ENCODE measurements at places on chromosomes 4 and X. TPM values are rescaled to one million over a fixed set of nuclear protein-coding genes. Genes with fewer than 3 reads are reported as not detected.

GRCh38 chr4:168021666-168022065 is 70.7 kb upstream of the ANXA10 start:
- no peaks in the 10 kb centered on the region for H3K27me3 ChIP-seq
- no peak overlapping the region for H3K27ac ChIP-seq
- no peak for DNase-seq
- H3K4me3 ChIP-seq, result no peak overlapping the region
- peaks cover 9% of the 10 kb centered on the region for H3K36me3 ChIP-seq

DNA sequence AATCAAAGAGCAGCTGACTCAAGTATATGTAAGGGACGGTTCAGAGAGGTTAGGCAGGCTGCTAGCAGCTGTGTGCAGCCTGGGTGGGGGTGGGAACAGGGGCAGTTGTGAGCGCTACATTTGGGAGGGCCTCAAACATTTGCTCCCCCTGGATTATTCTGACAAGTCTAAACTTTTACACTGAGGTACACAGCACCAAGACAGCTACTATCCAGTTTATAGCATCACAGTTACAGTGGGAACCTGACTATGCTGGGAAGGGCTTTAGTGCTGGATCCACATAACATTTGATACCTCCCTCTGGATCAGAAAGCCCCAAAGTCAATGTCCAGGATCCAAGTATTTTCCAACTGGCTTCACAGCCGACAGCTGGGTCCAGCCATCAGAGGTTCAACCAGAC is 55.8 kb upstream of the GIMD1 start:
- H3K36me3 ChIP-seq, result no peaks in the 10 kb centered on the region
- no peak overlapping the region for H3K4me3 ChIP-seq
- no peak overlapping the region for H3K27ac ChIP-seq
- H3K27me3 ChIP-seq, result no peaks in the 10 kb centered on the region
- no peaks in the 10 kb centered on the region for H3K4me1 ChIP-seq

- no peak overlapping the region for H3K4me3 ChIP-seq
- H3K27ac ChIP-seq, result no peak overlapping the region
- H3K27me3 ChIP-seq, result peaks cover 24% of the 10 kb centered on the region
- no peak for DNase-seq
- H3K4me1 ChIP-seq, result no peaks in the 10 kb centered on the region
- no peaks in the 10 kb centered on the region for H3K36me3 ChIP-seq
These were observed 41.8 kb downstream of the NPY5R start for GRCh38 chr4:163385466-163385865.

DNA sequence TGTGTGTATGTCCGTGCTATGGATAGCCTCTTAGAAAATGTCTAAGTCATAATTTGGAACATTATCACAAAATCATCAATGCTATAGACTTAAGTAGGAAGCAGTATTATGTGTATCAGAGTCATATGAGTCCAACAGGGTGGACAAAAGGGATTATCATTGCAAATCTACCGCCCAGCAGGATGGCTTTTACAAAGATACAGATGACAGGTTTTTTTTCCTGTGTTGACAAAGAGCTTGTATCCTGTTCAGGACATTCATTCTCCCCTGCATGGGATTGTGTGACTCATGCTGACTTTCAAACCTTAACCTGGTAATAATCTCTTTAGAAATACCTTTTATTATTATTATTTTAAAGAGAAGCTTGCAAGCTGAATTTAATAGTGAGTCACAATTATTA is 310.3 kb upstream of the GNPDA2 start:
- no peak overlapping the region for H3K27ac ChIP-seq
- H3K36me3 ChIP-seq, result no peaks in the 10 kb centered on the region
- no peaks in the 10 kb centered on the region for H3K4me1 ChIP-seq
- no peaks in the 10 kb centered on the region for H3K27me3 ChIP-seq
- no peak overlapping the region for H3K4me3 ChIP-seq

The MMRN1 gene
- polyA plus RNA-seq, result not detected

DNA sequence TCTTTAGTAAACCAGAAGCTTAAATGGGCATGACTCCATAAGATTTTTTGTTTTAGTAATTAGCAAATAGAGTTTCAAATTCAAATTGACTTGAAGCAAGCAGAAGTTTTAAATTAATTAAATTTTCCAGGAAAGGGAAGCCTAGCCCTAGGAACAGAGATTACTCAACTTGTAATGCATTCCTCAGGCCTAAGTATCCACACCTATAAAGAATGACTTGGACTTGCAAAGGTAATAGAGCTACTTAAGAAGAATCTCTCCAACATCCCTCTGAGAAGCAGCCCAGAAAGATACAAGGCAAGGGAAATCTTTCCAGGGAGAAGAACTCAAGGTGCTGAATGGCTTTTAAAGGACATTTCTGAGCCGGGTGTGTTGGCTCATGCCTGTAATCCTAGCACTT is 16.9 kb upstream of the TMPRSS11E start:
- DNase-seq, result no peak
- H3K4me1 ChIP-seq, result no peaks in the 10 kb centered on the region
- H3K27me3 ChIP-seq, result no peaks in the 10 kb centered on the region
- no peak overlapping the region for H3K27ac ChIP-seq
- H3K4me3 ChIP-seq, result no peak overlapping the region
- peaks cover 5% of the 10 kb centered on the region for H3K36me3 ChIP-seq

- DNase-seq, result no peak
- H3K27me3 ChIP-seq, result peaks cover 11% of the 10 kb centered on the region
- no peaks in the 10 kb centered on the region for H3K36me3 ChIP-seq
- no peak overlapping the region for H3K4me3 ChIP-seq
- no peaks in the 10 kb centered on the region for H3K4me1 ChIP-seq
These were observed 38.9 kb downstream of the PAGE2 start for GRCh38 chrX:55127692-55128091.

The FAM9B gene
- polyA plus RNA-seq, result not detected

DNA sequence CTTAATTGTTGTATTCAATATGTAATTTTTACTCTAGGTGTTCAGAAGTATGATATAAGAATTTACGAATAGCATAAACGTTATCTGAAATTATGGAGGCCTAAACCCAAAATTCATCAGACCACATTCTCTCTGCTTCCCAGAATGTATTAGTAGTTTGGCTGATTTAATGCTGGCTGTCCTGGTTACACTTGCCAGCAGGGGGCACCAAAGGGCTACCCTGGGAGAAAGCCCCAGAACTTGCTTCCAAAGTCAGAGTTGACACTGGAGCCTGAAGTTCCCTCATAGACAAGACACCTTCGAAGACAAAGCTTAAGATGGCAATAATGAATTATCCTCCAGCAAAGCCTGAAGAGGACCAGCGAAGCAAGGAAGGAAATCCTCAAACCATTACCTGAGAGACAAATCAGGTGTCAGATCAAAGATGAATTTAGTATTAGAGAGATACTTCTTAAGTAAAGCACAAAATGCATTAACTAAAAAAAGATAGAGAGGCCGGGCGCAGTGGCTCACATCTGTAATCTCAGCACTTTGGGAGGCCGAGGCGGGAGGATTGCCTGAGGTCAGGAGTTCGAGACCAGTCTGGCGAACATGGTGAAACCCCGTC is 11.3 kb upstream of the ANOS1 start:
- H3K4me1 ChIP-seq, result no peaks in the 10 kb centered on the region
- no peaks in the 10 kb centered on the region for H3K36me3 ChIP-seq
- DNase-seq, result peak; percentile 39
- H3K4me3 ChIP-seq, result no peak overlapping the region

DNA sequence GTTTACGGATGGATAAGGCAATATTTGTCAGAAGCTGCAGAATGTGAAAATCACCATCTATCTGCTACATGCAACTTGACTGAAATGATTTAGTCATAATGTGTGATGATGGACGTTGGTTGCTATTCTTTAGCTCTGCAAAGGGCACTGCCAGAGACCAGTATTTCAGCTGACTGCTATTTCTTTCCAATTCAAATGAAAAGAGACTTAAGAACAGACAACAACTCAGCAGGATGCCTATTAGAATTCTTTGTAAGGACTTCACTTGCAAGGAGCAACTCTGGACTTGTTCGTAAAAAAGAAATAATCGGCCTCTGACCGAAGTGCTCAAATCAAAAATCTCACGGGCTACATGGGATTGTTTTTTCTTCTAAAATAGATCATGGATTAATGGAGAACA is 262.7 kb downstream of the DHX15 start:
- no peaks in the 10 kb centered on the region for H3K36me3 ChIP-seq
- DNase-seq, result no peak
- H3K27me3 ChIP-seq, result no peaks in the 10 kb centered on the region
- no peak overlapping the region for H3K27ac ChIP-seq
- no peak overlapping the region for H3K4me3 ChIP-seq

DNA sequence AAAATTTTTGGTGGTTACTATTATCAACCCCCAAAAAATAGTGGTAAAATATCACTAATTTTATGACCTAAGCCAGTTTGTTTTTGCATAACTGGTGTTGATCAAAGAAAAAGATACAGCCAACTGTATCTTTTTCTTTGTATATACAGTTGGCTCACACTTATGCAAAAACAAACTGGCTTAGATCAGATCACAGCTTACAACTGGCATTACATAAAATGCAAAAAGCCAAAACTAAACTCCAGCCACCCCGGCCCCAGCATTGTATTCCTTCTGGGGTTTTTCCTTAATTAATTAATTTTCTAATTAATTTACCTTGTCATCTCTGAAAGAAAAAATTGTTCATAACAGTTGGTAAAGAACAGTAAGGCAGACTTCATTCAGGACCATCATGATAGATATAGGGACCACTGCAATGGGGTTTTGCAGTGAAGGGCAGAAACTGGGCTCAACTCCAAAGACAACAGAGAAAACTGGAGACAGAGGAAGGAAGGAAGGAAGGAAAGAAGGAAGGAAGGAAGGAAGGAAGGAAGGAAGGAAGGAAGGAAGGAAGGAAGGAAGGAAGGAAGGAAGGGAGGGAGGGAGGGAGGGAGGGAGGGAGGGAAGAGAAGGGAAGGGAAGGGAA is 202.1 kb downstream of the HNRNPD start:
- H3K27me3 ChIP-seq, result peaks cover 19% of the 10 kb centered on the region
- no peaks in the 10 kb centered on the region for H3K36me3 ChIP-seq
- H3K27ac ChIP-seq, result peak overlapping the region; percentile 97
- H3K4me1 ChIP-seq, result no peaks in the 10 kb centered on the region

GRCh38 chr4:15881820-15882219 is 56.7 kb downstream of the FGFBP1 start:
- H3K27me3 ChIP-seq, result no peaks in the 10 kb centered on the region
- DNase-seq, result no peak
- H3K27ac ChIP-seq, result no peak overlapping the region
- H3K36me3 ChIP-seq, result no peaks in the 10 kb centered on the region
- H3K4me3 ChIP-seq, result no peak overlapping the region
- H3K4me1 ChIP-seq, result no peaks in the 10 kb centered on the region

DNA sequence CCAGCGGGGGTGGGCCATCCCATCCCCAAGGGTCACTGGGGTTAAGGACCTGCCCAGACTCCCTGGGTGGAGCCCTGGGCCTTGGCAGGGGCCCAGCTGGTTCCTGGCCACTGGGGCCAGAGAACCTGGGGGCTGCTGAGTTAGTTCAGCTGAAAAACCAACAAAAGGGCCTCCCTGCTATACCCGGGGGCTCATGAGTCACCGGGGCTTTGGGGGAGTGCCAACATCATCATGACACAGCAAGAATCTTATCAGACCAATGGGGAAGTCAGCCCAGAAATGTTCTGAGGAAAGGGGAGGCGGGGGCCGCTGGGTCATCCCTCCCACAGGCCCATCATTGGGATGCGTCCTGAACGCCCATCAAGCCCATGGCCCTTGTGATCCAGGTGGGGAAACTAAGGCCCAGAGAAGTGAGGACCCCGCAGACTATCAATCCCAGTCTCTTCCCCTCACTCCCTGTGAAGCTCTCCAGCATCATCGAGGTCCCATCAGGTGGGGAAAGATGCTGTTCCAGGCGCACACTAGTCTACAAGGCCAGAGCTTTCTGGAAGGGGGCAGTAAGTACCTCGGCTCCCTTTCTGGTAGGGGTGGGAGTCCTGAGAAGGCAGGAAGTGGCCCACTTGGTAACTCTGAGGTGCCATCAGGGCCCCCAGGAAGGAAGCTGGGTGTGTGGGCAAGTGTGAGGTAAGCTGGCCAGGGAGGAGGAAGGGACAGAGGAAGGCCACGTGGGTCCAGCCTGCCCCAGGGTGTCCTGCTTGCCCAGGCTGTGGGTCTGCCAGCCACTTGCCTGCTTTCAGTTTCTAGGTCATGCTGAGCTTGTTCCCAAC is 4.5 kb downstream of the G6PD start:
- no peak for DNase-seq
- H3K4me1 ChIP-seq, result peaks cover 16% of the 10 kb centered on the region
- peak overlapping the region; percentile 91 for H3K27ac ChIP-seq
- peak overlapping the region; percentile 84 for H3K4me3 ChIP-seq
- no peaks in the 10 kb centered on the region for H3K27me3 ChIP-seq

- H3K27me3 ChIP-seq, result no peaks in the 10 kb centered on the region
- no peak for DNase-seq
- H3K36me3 ChIP-seq, result no peaks in the 10 kb centered on the region
- H3K4me3 ChIP-seq, result no peak overlapping the region
These were observed 767.3 kb upstream of the TENM3 start for GRCh38 chr4:181475781-181476507.

- H3K36me3 ChIP-seq, result no peaks in the 10 kb centered on the region
- no peak for DNase-seq
- H3K27ac ChIP-seq, result no peak overlapping the region
- H3K4me1 ChIP-seq, result peaks cover 4% of the 10 kb centered on the region
- no peak overlapping the region for H3K4me3 ChIP-seq
- no peaks in the 10 kb centered on the region for H3K27me3 ChIP-seq
These were observed 147.6 kb upstream of the EOLA2 start for GRCh38 chrX:150085881-150086280.

The DGAT2L6 gene
- polyA plus RNA-seq, result not detected

DNA sequence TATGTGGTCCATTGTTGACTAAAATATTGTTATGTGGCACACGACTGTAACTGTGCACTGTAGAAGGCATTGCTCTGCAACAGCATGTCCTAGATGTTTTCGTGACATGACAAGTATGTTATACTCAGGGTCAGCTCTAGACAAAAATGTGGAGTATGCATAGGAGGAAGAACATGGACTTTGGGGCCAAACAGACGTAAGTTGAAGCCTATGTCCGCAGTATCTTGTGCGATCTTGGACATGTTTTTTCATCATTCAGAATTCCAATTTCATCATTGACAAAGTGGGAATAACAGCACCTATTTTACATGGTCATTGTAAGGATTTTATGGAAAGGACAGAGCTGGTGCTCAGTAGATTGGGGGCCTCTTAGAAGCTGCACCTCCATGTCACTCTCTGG is 27.7 kb upstream of the PROM1 start:
- DNase-seq, result no peak
- no peaks in the 10 kb centered on the region for H3K36me3 ChIP-seq
- H3K27me3 ChIP-seq, result no peaks in the 10 kb centered on the region

- no peak overlapping the region for H3K4me3 ChIP-seq
- no peak for DNase-seq
- H3K36me3 ChIP-seq, result peaks cover 9% of the 10 kb centered on the region
- H3K27me3 ChIP-seq, result no peaks in the 10 kb centered on the region
- peak overlapping the region; percentile 74 for H3K27ac ChIP-seq
These were observed 436.0 kb downstream of the ARHGAP24 start for GRCh38 chr4:85910985-85911384.

The LEF1 gene
- 6.0 TPM for polyA plus RNA-seq

The MAGEA4 gene
- not detected for polyA plus RNA-seq

The TLR6 gene
- 6.3 TPM for polyA plus RNA-seq
